Activated CD8-positive, alpha-beta memory T cell treated with anti-CD3 and anti-CD28 coated beads, Interleukin-2, amount 10 ng/mL, durations not matched to agents 7 days and 5 days (primary cell): ENCODE measurements at places on chromosomes 2 and 18. TPM values are rescaled to one million over a fixed set of nuclear protein-coding genes. Genes with fewer than 3 reads are reported as not detected.

DNA sequence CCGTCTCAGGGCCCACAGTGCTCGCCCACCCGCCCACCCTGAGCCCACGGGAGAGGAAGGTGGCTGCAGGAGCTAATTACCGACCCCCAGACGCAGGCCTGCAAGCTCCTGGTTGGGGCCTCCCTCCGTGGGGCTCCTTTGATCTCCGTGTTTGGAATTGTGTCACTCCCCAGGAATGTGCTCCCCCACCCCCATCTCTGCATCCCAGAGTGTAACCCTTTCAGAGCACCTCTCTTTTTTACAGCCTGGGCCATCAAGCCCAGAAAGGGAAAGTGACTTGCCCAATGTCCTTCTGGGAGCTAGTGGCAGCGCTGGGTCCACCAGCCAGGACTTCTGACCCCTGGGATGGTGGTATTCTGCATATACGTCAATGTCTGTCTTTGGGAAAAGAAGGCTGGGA lies 335.1 kb downstream of the CYRIA start:
- DNase-seq = no peak

GRCh38 chr2:57888463-57888862 lies 158.1 kb upstream of the VRK2 start:
- DNase-seq = no peak

The EPB41L3 gene
- total RNA-seq = not detected

The RGPD4 gene
- 0.54 TPM for total RNA-seq

- DNase-seq = no peak
Measured at GRCh38 chr2:9294764-9295163, 88.2 kb downstream of the ASAP2 start.
